Endothelial cell of umbilical vein (primary cell): ENCODE measurements at places on chromosomes 5 and 9.

- DNase-seq: no peak
- no peak overlapping the region for H3K4me3 ChIP-seq
- no peak overlapping the region for H3K27ac ChIP-seq
- H3K27me3 ChIP-seq: no peaks in the 10 kb centered on the region
These were observed 128.6 kb downstream of the KCNIP1 start for GRCh38 chr5:170632266-170632984.

DNA sequence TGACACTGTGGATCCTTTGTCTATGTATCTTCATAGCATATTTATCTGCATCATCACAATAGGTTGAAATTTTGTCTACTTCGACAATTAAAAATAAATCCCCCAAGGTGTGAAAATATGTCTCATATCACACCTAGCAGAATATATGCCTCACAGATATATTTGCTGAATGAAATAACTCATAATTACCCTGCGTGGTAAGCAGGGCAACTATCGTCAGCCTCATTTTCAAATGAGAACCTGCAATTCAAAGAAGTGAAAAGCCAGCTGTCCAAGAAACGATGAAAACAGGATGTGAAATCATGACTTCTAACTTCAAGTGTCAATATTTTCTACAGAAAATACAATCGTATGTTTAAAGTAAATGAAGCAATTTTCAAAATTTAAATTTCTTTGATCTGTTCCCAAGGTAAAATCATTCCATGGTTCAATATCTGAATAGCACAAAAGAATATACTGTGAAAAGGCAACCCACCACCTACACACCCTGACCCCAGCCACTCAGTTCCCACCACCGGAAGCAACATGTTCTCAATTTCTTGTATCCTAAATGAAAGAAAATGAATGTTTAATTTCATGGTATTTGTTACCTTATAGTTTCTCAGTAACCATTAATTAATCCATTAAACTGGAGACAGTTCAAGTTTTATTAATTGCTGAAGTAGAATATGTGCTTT lies 57.1 kb downstream of the TBCA start:
- H3K4me1 ChIP-seq: no peaks in the 10 kb centered on the region
- no peaks in the 10 kb centered on the region for H3K36me3 ChIP-seq
- DNase-seq: no peak

- DNase-seq: no peak
- no peaks in the 10 kb centered on the region for H3K36me3 ChIP-seq
- no peaks in the 10 kb centered on the region for H3K4me1 ChIP-seq
These were observed 18.8 kb upstream of the PRLR start for GRCh38 chr5:35248843-35249780.

GRCh38 chr9:5073701-5074100 lies 88.6 kb downstream of the JAK2 start:
- no peaks in the 10 kb centered on the region for H3K36me3 ChIP-seq
- H3K4me3 ChIP-seq: no peak overlapping the region
- no peaks in the 10 kb centered on the region for H3K27me3 ChIP-seq
- H3K27ac ChIP-seq: no peak overlapping the region

GRCh38 chr9:109775516-109775915 lies 4.5 kb upstream of the PALM2AKAP2 start:
- no peaks in the 10 kb centered on the region for H3K4me1 ChIP-seq
- no peak for DNase-seq
- H3K27me3 ChIP-seq: peaks cover 8% of the 10 kb centered on the region
- H3K27ac ChIP-seq: no peak overlapping the region
- H3K36me3 ChIP-seq: no peaks in the 10 kb centered on the region

DNA sequence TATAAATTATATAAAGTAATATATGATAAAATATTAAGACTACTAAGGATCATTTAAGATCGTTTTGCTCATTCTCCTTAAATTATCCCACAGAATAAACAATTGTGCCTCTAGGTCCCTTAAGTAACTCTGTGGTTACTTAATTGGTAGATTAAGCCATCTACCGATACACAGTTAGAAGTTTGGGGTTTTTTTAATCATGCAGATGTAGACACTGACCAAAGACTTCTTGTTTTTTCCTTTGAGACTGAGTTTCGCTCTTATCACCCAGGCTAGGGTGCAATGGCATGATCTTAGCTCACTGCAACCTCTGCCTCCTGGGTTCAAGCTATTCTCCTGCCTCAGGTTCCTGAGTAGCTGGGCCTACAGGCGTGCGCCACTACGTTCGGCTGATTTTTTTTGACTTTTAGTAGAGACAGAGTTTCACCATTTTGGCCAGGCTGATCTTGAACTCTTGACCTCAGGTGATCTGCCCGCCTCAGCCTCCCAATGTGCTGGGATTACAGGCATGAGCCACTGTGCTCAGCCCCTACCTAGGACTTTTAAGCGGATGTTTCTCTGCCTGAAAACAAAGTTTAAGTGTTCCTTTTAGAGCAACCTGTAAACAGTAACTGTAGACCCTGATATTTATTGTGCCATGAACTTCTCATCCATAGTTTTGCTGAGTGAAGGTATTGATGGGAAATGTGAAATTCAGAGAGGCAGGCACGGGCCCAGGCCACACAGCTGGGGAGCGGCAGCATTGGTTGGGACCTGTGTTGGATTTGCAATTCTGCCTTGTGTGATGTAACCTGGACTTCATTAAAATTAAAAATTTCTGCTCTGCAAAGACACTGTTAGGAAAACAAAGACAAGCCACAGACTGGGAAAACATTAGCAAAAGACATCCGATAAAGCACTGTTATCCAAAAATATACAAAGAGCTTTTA lies 11.6 kb downstream of the CEL start:
- H3K27ac ChIP-seq: no peak overlapping the region
- peaks cover 6% of the 10 kb centered on the region for H3K27me3 ChIP-seq
- H3K36me3 ChIP-seq: no peaks in the 10 kb centered on the region

GRCh38 chr9:96524764-96525163 lies 74.8 kb downstream of the HABP4 start:
- H3K4me1 ChIP-seq: no peaks in the 10 kb centered on the region
- no peak overlapping the region for H3K27ac ChIP-seq
- H3K4me3 ChIP-seq: no peak overlapping the region
- no peaks in the 10 kb centered on the region for H3K36me3 ChIP-seq

- no peak overlapping the region for H3K27ac ChIP-seq
- no peaks in the 10 kb centered on the region for H3K4me1 ChIP-seq
- no peak overlapping the region for H3K4me3 ChIP-seq
- no peaks in the 10 kb centered on the region for H3K36me3 ChIP-seq
- no peaks in the 10 kb centered on the region for H3K27me3 ChIP-seq
- peak; percentile 18 for DNase-seq
These were observed 31.7 kb upstream of the NR3C1 start for GRCh38 chr5:143435210-143435657.

DNA sequence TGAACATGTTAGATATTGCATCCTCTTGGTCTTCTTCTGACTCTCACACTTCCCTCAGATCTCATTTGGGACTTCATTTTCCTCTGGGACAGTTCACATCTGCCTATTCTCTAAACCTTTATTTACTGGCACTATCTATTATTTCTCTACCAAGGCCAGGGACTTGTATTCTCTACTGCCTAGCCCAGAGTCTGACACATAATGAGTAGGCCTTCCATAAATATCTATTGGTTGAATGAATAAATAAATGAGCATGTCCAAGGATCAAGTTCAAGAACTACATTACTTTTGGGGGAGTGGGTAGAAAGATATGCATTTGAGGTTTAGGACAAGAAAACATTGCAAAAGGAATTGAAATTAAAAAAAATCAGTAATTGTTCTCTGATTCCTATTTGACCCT lies 250.3 kb downstream of the TRIM32 start:
- H3K27me3 ChIP-seq: no peaks in the 10 kb centered on the region
- no peaks in the 10 kb centered on the region for H3K4me1 ChIP-seq
- no peak for DNase-seq
- H3K4me3 ChIP-seq: no peak overlapping the region
- H3K27ac ChIP-seq: no peak overlapping the region

DNA sequence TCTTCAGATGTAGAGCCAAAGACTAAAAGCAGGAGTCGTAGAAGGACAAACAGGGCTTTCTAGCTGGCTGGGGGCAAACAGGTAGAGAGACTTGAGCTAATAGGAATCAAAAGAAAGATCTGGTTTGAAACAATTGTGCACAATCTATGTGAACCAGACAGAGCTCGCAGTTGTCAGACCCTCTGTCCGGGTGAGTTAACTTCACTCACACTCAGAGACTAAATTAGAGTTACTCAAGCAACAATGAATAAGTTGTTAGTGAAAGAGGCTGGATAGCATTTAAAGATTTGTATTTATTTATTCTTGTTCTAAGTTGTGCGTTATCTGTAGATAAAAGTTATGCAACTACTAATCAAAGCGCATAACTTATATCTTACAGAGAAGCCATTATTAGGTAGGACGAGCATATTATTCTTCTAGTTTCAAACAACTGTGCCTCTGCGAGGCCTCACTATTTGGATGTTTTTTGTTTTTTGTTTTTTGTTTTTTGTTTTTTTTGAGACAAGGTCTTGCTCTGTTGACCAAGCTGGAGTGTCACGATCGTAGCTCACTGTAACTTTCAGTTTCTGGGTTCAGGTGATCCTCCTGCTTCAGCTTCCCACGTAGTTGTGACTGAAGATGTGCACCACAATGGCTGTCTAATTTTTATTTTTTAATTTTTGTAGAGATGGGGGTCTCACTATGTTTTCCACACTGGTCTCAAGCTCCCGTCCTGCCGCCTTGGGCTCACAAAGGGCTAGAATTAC lies 13.2 kb upstream of the LNPEP start:
- peaks cover 5% of the 10 kb centered on the region for H3K4me1 ChIP-seq
- H3K36me3 ChIP-seq: peaks cover 2% of the 10 kb centered on the region
- no peak for DNase-seq
- no peak overlapping the region for H3K27ac ChIP-seq
- H3K27me3 ChIP-seq: no peaks in the 10 kb centered on the region

- no peaks in the 10 kb centered on the region for H3K36me3 ChIP-seq
- no peak overlapping the region for H3K27ac ChIP-seq
- H3K4me3 ChIP-seq: no peak overlapping the region
- DNase-seq: no peak
These were observed 18.1 kb upstream of the TNC start for GRCh38 chr9:115135821-115136778.

GRCh38 chr5:133321833-133322420 lies 270.1 kb downstream of the HSPA4 start:
- H3K4me3 ChIP-seq: no peak overlapping the region
- no peak overlapping the region for H3K27ac ChIP-seq
- H3K36me3 ChIP-seq: no peaks in the 10 kb centered on the region
- no peak for DNase-seq
- no peaks in the 10 kb centered on the region for H3K4me1 ChIP-seq

GRCh38 chr9:84950879-84951811 lies 281.6 kb downstream of the NTRK2 start:
- H3K36me3 ChIP-seq: no peaks in the 10 kb centered on the region
- no peak overlapping the region for H3K27ac ChIP-seq
- no peaks in the 10 kb centered on the region for H3K4me1 ChIP-seq
- H3K27me3 ChIP-seq: no peaks in the 10 kb centered on the region
- H3K4me3 ChIP-seq: no peak overlapping the region

DNA sequence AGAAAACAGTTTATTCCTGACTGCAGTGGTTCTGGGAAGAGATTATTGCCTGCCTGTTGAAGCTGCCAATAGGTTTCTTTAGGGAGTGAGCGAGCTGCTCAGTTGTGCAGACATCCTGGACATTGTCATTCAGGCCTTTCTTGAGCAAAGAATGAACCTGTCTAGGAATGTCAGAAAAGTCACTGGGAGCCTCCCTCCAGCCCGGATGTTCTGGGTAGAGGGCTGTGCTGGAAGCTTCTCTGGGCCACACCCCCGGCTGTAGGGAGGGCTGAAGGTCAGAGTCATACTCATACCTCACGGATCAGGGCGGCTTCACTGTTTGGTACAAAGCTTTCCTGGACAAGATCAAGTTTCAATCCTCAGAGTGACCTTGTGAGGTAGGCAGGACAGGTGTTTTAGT lies 33.4 kb upstream of the TBC1D2 start:
- no peak overlapping the region for H3K4me3 ChIP-seq
- no peaks in the 10 kb centered on the region for H3K4me1 ChIP-seq

GRCh38 chr9:90896231-90896630 lies 94.6 kb downstream of the SYK start:
- no peaks in the 10 kb centered on the region for H3K36me3 ChIP-seq
- peaks cover 2% of the 10 kb centered on the region for H3K27me3 ChIP-seq
- H3K4me3 ChIP-seq: no peak overlapping the region
- H3K27ac ChIP-seq: no peak overlapping the region
- DNase-seq: no peak
- no peaks in the 10 kb centered on the region for H3K4me1 ChIP-seq

DNA sequence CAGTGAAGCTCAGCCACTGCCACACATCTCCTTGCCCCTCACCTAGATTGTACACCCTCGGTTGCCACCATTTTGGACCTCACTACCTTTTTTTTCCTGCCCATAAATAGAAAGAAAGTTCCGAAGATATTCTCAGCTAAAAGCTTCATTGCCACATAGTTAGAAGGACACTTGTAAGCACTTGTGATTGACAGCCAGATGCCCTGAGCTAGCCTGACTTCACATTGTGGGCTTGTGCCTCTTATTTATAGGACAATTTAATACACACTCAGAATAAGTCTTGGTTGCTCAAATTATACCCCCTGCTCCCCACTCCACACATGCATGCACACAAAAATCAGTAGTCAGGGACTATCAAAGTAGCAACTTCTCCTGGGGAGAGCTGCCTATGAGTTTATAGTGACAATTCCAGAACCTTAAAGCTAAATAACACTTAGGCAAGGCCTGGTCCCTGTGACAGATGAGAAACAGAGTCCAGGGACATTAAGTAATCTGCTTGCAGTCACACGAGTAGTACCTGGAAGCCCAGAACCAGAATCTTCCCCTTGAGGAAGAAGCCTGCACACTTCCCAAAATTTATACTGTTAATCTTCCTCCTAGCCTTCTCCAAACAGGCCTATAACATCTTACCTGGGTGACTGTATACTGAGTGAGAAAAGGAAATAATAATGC lies 184.8 kb downstream of the BRINP1 start:
- no peaks in the 10 kb centered on the region for H3K36me3 ChIP-seq
- H3K27ac ChIP-seq: no peak overlapping the region
- H3K4me3 ChIP-seq: no peak overlapping the region
- no peaks in the 10 kb centered on the region for H3K4me1 ChIP-seq

GRCh38 chr5:179367491-179367890 lies 22.2 kb upstream of the ADAMTS2 start:
- H3K4me3 ChIP-seq: no peak overlapping the region
- no peaks in the 10 kb centered on the region for H3K27me3 ChIP-seq
- H3K27ac ChIP-seq: no peak overlapping the region
- H3K4me1 ChIP-seq: no peaks in the 10 kb centered on the region
- no peaks in the 10 kb centered on the region for H3K36me3 ChIP-seq

DNA sequence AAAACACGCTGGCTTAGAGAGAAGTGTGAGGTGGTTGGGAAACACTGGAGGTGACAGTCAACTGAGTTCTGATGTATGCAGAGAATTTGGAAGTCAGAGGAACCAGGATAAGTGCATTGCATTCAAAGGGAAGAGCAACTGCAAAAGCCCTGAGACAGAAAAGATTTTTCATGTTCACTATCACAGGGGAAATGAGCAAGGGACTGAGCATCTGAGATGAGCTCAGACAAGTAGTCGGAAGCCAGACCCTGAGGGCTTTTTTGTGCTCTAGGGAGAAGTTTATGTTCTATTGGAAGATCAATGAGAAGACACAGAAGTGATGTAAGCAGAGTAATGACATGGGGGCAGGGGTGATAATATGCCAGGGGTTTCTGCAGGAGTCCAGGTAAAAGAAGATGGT lies 97.5 kb downstream of the HTR4 start:
- H3K4me1 ChIP-seq: peaks cover 3% of the 10 kb centered on the region
- no peak overlapping the region for H3K27ac ChIP-seq
- H3K4me3 ChIP-seq: no peak overlapping the region
- DNase-seq: no peak
- no peaks in the 10 kb centered on the region for H3K36me3 ChIP-seq

GRCh38 chr5:141570655-141571054 lies 48.1 kb downstream of the DIAPH1 start:
- no peak overlapping the region for H3K4me3 ChIP-seq
- no peaks in the 10 kb centered on the region for H3K27me3 ChIP-seq
- no peaks in the 10 kb centered on the region for H3K4me1 ChIP-seq
- H3K36me3 ChIP-seq: peaks cover 22% of the 10 kb centered on the region
- H3K27ac ChIP-seq: no peak overlapping the region
